ENCODE measurements at places on chromosomes 12 and 14.

DNA sequence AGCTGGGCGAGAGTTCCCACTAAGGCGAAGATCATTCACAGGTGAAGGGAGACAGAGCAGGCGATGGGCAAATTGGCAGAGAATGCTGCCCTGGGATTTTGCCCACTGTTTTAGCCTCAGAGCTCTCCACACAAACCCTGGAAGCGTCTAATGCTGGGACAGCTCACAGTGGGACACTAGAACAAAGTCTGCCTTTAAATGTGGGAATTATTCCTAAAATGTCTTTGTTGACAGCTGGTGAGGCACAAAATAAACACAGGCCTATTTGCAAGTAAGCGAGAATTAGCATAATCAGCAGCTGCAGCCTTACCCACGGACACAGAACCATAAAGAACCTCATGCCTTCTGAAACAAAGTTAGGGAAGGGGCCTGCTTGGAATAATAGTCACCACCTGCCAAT is 824.5 kb downstream of the AACS start:
- DNase-seq, result no peak

- no peak for DNase-seq
Measured at GRCh38 chr14:56860441-56860840, 50.2 kb upstream of the OTX2 start.

DNA sequence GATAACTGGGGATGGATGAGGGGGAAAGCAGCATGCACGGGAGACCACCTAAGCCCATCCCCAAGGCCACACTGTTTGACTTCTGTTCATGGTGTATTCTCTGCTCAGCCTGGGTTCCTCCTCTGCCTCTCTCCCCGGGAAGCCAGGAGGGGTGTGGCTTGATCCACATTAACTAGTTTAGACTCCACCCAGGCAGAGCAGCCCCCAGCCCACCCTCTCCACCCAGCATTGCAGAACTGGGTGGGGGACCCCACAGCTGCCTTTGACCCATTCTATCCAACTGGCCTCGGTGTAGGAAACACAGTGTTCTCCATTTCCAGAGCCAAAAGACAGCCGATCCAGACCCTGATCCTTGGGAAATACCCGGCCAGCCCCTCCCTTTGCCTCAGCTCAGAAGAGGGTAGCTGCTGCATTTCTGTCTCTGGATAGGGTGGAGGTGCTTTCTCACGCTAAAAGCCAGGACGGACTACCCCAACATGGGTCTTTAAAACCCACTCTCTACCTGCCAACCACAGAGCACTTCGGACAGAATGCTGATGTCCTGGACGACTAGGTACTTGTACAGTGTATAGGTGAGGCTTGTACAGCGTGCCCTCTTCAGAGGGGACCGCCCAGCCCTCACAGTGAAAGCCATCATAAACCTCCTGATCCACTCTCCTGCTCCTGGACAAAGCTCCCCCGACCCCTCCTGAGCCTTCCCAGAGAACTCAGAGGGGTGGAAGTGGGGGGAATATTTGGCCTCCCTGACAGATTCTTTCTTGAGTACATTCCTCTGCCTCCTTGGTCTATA is 9.4 kb downstream of the SPRYD3 start:
- no peak for DNase-seq

GRCh38 chr12:25960143-25960542 is 1.7 kb downstream of the RASSF8 start:
- DNase-seq, result peak; percentile 21

GRCh38 chr12:102806110-102806509 is 110.9 kb downstream of the PAH start:
- DNase-seq, result no peak

DNA sequence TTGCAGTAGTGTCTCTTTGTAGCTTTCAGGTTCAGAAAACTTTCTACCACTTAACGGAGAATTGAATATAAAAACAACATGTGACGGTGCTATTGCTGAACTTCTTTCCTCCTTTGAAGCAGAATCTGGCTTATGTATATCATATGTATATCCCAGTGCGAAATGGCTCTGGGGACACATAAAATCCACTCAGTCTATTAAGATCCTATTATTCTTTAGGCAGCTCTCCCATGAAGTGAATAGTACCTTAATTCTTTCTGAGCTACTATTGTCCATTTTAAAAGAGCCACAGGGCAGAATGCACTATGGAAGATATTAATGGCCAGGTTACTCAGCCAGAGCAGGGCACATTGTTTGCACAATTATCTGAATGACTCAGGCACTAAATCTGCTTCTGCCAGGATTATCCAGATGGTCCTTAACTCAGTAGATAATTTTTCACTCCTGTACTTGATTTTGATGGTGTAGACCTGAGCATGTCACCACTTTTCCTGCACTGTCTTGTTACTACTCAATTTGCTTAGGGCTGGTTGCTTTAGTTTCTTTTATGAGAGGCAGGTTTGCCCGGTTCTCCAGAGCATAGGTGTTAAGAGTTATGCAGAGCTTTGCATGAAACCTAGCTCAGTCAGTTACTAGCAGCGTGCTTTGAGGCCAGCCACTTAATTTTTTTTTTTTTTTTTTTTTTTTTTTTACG is 5.5 kb downstream of the CNTN1 start:
- DNase-seq, result no peak

GRCh38 chr12:108107293-108107692 is 21.8 kb upstream of the WSCD2 start:
- no peak for DNase-seq

- DNase-seq, result no peak
Measured at GRCh38 chr12:105025890-105026289, 39.8 kb downstream of the NOPCHAP1 start.

GRCh38 chr14:54784657-54785056 is 118.0 kb downstream of the GCH1 start:
- DNase-seq, result no peak

- no peak for DNase-seq
Measured at GRCh38 chr12:6231359-6232268, 31.4 kb downstream of the CD9 start.

GRCh38 chr12:91373086-91373485 is 190.5 kb upstream of the DCN start:
- DNase-seq, result no peak

GRCh38 chr14:85811340-85811739 is 281.4 kb downstream of the FLRT2 start:
- DNase-seq, result no peak

DNA sequence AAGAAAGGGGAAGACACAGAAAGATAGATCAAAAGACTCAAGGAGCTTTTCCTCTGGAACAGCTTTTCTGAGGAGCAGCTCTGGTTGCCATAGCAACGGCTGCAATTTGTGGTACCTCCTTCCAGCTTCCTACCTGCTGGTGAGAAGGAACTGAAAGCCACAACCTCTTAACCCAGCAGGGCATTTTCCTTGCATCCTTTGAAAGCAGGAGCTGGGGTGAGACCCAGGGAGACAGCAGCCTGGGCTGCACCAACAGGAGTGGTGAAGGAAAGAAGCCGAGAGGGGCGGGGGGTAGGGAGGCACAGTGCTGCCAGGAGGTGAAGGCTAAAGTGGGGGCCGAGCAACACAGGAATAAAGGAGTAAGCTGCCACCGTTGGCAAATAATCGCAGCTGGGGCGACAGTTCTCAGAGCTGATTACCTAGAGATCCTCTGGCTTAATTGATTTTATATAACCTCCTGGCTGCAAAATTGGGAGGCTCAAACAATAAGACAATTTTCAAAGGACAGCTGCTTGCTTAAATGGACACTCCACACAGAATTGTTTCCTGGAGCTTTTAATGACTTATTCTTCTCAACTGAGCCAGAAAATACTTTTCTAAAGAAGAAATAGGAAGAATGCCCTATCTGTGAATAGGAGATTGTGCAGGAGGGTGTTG is 129.4 kb downstream of the RPAP3 start:
- peak; percentile 28 for DNase-seq

- DNase-seq, result peak; percentile 89
Measured at GRCh38 chr12:53659011-53659551, 16.8 kb downstream of the ATP5MC2 start.

GRCh38 chr12:50581226-50582184 is 76.7 kb downstream of the DIP2B start:
- no peak for DNase-seq

DNA sequence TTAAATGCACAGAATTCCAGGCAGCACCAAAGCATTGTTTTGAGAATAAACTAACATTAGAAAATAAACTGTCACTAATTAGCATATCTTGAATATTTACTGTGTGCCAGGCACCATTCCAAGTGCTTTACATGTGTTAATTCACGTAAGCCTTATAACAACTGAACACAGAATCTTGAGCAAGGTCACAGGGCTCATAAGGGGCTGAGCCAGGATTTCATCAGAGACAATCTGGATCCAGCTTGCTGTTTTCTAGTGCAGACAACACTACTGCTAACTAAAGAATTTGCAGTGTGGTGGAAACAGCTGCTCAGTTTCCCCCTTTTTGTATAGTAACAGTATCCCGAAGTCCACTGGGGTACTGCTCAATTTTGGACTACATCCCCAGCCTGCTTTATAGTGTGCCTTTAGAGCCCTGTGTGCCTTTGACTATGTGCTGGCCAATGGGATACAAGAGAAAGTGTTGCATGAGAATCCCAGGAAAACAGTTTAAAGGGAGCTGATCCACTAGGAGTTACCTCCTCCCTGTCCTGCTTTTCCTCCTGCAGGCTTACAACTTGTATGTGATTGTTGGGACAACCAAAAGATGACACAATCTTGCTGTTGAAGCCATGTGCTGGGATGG is 36.0 kb upstream of the RMST start:
- DNase-seq, result no peak

- no peak for DNase-seq
Measured at GRCh38 chr14:61372379-61372778, 51.0 kb downstream of the PRKCH start.

GRCh38 chr14:29584992-29585391 is 342.7 kb downstream of the PRKD1 start:
- no peak for DNase-seq

DNA sequence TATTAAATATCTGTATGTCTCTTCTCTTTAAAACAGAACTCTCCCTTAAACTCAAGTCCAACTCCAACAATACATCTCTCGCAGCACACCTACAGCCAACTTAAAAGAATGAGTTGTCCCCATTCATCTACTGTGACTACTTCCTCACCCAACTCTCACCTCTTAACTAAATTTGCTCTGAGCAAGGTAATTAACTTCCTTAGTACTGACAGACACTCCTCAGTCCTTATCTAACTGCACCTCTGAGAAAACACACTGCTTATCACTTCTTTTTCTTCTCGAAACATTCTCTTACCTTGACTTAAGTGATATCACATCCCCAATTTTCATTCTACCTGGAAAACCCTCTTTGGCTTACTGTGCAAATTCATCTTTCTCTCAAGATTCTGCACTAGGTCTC is 7.0 kb downstream of the ERGIC2 start:
- DNase-seq, result no peak

- DNase-seq, result no peak
Measured at GRCh38 chr14:104734991-104735779, 11.2 kb downstream of the ADSS1 start.

GRCh38 chr14:105860615-105861580 is 334.5 kb downstream of the TMEM121 start:
- no peak for DNase-seq

- no peak for DNase-seq
Measured at GRCh38 chr12:121927813-121928212, 9.4 kb downstream of the CFAP251 start.

- no peak for DNase-seq
Measured at GRCh38 chr14:66395300-66395699, 90.9 kb upstream of the CCDC196 start.

DNA sequence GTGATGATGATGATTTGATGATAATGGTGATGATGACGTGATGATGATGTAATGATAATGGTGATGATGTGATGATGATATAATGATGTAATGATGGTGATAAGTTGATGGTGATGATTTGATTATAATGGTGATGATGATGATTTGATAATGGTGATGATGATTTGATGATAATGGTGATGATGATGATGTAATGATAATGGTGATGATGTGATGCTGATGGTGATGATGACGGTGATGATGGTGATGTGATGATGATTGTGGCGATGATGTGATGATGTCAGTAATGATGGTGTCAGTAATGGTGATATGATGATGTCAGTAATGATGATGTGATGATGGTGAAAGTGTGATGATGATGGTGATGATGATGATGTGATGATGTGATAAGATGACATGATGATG is 613.4 kb downstream of the AACS start:
- DNase-seq, result no peak

DNA sequence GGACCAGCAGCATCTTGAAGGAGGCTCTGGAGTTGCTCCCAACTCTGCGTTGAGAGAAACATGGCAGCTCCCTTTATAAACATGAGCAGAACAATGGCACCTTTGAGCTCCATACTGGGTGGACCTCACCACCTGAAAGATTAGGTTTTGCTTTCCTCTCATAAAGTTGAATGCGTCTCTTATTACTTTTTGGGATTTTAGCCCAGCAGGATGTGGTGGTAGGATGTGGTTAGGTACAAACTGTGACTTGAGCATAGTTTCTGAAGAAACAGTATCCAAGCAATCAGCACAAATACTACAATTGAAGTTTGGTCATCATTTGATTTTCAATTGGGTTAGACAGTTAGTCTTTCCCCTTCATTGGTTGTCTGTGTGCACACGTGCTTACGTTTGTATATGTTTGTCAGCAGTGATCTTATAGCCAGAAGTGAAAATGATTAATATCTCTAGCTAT is at the start of gene PRR4:
PRR4 (minus strand) TSS at position 51 of the 454 bp plus-strand sequence; CDS start at position 13, 38 bp downstream.
- DNase-seq, result no peak

GRCh38 chr12:102596031-102596430 is 115.7 kb upstream of the IGF1 start:
- no peak for DNase-seq

DNA sequence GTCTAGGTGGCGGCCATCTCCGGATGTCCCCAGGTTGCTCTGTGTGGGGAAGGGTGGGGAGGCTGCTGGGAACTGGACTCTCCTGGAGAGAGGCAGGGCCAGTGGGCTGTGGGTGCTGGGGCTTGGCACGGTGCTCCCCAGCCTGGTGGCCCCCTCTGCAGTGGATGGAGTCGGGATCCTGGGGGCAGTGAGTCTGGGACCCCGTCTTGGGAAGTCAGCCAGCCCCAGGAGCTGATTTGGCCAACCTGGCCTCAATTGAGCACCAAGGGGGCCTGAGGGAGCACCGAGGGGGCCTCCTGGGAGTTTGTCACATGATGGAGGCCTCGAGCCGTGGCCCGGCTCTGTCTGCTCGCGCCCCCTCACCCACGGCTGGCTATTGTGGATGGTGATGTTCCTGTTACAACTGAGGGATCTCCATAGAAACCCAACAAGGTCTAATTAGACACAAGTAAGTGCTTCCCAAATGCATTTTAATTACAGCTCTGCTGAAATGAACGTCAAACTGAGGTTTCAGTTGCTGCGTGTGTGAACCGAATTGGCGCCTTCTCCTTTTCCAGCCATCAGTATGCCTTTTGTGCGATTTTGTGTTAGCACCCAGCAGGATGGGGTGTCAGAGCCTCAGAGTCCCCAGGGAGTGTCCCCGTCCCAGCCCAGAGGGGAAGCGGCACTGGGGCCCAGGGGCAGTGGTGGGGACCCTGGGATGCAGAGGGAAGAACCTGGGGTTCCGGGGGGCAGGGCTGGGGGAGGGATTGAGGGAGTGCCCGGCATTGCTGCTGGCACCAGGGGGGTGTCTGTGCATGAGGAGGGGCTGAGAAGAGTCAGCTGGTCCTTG is 71.8 kb downstream of the KIF26A start:
- DNase-seq, result no peak

GRCh38 chr12:1282670-1283315 is 291.8 kb downstream of the ERC1 start:
- DNase-seq, result no peak

- no peak for DNase-seq
Measured at GRCh38 chr12:103182299-103182698, 224.8 kb downstream of the ASCL1 start.

- DNase-seq, result no peak
Measured at GRCh38 chr12:13227191-13227590, 30.7 kb downstream of the EMP1 start.

GRCh38 chr12:115667116-115667515 is 610.4 kb downstream of the MED13L start:
- DNase-seq, result no peak
